ENCODE measurements at places on chromosomes 4 and X.
A peak's percentile ranks its signal among the peaks of the same experiment; 100 is the strongest.

- no peak for DNase-seq
Measured at GRCh38 chr4:1077711-1078477, 35.5 kb downstream of the RNF212 start.

DNA sequence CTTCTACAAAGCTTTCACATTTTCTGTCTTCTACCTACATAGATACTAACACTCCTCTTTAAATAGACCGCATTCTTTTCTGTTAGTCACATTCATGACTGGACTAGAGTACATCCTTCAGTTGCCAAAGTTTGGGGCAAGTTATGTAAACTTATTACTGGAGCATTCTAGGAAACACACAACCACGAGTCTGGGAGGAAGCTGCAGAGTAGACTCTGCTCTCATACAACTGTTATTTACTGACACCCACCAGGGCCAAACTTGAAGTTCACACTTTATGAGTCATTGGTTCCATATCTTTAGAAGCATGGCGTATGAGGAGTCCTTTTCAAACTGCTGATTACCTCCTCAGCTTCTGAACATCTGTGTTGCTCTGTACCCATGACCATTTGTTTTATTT is 87.0 kb downstream of the RNF150 start:
- DNase-seq: peak; percentile 25

- no peak for DNase-seq
Measured at GRCh38 chr4:3471886-3472285, 8.8 kb downstream of the DOK7 start.

DNA sequence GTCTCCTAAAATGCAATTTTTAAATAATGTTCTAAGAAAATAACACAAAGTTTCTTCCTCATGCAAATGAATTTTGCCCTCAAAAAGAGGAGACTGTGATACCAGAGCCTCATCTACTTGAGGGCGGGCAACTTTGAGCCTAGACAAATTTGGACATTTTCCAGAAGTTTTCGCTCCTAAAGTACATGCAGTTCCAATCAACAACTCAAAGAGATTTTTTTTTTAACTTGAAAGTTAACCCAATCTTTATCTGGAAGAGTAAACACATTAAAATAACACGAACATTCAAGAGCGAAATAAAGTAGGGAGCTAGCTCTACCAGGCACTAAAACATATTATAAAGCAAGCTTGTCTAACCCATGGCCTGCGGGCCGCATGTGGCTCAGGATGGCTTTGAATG is 29.4 kb upstream of the FBXW7 start:
- no peak for DNase-seq

DNA sequence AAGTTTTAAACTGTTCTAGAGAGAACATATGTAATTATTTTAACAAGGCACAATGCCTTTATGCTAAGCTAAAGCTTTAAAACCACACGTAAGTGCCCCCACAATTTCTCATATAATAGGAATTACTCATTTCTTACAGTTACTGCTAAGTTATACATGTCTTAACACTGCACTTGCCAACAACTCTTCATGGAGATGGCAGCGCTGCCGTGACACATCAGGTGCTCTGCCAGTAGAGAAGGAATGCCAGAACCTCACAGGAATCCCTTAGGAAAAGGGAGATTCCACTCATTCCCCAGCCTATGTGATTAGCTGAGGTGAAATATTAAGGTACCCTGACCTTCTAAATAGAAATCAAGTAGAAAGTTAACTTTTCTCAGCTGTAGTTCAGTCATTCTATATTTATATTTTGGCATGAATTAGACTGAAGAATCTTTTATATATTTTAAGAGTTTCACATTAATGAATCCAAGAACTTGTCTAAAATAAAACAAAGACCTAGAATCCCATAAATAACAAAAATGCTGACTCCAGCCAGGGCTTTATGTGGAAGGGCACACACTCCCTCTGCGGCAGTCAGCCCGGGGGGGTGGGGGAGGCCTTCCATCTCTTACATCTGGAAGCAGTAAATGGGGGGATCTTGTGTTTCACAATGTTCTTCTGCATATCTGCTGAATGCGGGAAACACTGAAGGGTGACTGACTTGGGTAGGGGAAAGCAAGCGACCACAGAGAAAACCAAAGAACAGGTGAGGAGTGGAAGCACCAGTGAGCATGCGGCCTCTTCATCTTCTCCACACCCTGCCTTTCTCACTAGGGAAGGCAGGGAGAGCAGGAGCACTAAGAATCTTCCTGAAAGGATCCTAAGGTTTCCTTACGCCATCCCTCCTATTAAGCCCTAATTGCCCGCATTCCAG is 23.7 kb downstream of the ACSL1 start:
- DNase-seq: no peak

GRCh38 chr4:176339936-176340761 is 20.4 kb downstream of the SPCS3 start:
- no peak for DNase-seq

GRCh38 chr4:113410686-113411085 is 350.9 kb downstream of the CAMK2D start:
- no peak for DNase-seq

GRCh38 chrX:102835504-102836146 is 101.4 kb upstream of the RAB40AL start:
- no peak for DNase-seq

DNA sequence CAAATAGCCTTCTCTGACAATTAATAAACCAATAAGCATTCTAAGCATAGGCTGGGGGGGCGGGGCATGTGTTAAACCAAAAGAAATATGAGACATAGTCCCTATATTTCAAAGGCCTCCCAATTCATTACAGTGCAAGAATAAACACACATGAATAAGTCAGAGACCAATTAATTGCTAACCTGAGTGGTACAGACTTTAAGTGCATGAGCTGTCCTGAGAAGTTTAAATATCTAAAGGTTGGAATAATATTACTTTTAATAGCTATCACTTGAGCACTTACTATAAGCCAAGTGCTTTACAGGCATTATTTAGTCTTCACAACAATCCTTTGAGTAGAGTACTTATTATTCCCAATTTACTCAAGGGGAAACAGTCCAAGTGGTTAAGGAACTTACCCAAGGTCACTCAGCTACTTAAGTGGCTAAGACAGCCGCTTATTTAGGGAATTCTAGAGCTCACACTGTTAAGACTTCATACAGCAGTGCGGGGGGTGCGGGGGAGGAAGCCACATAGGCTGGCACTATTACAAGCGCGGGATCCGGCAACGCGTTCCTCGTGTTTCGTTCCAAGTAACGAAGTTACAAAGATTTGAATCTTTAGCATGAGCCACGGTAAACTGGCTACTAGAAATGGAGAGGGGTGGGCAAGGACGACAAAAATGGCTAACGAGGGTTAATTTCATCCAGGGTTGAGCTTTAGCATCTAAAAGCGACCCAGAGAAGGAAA is 1.4 kb downstream of the THOC2 start:
- peak; percentile 25 for DNase-seq

DNA sequence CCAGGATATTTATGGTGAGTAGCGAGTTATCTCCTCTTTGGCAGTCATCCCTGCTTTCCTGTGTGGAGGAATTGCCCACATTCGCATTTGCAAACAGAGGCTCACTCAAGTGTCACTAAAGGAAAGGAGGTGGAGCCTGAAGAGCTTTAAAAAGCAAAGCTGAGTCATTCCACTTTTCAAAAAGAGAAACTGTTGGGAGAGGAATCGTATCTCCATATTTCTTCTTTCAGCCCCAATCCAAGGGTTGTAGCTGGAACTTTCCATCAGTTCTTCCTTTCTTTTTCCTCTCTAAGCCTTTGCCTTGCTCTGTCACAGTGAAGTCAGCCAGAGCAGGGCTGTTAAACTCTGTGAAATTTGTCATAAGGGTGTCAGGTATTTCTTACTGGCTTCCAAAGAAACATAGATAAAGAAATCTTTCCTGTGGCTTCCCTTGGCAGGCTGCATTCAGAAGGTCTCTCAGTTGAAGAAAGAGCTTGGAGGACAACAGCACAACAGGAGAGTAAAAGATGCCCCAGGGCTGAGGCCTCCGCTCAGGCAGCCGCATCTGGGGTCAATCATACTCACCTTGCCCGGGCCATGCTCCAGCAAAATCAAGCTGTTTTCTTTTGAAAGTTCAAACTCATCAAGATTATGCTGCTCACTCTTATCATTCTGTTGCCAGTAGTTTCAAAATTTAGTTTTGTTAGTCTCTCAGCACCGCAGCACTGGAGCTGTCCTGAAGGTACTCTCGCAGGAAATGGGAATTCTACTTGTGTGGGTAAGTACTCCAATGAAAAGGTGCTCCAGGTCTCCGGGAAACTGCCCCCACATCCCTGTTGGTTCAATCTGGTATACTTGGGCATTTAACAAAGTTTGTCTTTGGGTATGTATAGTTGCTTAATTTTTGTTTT is at the start of gene EGF:
Gene EGF, plus strand, starts transcription at position 178 of the 890 bp plus-strand sequence. Its CDS starts 453 bp downstream, at position 631.
- peak; percentile 45 for DNase-seq
